Mucosa of descending colon (tissue), 3 donors: ENCODE measurements at places on chromosomes 3 and 15. TPM values are rescaled to one million over a fixed set of nuclear protein-coding genes. Genes with fewer than 3 reads are reported as not detected.

The GTF2E1 gene
- 12.0 TPM for total RNA-seq

The CFAP92 gene
- total RNA-seq, result 1.5 TPM

The TIGIT gene
- total RNA-seq, result 0.54 TPM

The OR5K2 gene
- not detected for total RNA-seq

The WDR93 gene
- total RNA-seq, result not detected

The ZPLD1 gene
- not detected for total RNA-seq

DNA sequence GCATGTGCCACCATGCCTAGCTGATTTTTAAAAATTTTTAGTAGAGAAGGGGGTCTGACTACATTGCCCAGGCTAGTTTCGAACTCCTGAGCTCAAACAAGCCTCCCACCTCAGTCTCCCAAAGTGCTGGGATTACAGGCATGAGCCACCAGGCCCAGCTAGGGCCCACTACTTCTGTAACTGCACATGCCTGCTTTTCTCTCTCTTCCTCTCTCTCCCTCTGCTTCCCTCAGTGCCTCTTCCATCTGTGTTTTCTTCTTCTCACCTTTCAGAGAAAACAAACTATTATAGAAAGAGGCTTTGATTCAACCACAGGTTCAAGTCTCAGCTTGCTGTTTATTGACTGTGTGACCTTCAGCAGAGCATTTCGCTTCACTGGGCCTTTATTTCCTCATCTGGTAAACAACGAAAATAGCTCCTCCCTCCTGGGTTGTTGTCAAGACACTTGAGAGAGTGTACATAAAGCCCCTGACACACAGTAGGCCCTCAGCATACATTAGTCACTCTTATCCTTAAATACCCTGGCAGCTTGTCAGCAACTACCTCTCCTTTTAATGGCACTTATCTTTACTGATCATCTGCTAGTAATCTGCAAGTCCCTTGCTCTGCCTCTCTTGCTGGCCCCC, 10.2 kb downstream of the TADA3 start:
- no peak for DNase-seq

- DNase-seq, result no peak
Measured at GRCh38 chr3:43997316-43997715, 244.4 kb upstream of the TOPAZ1 start.

GRCh38 chr15:64443747-64444621, 16.4 kb upstream of the ZNF609 start:
- DNase-seq, result no peak

- no peak for DNase-seq
Measured at GRCh38 chr3:65539616-65540015, 499.1 kb downstream of the MAGI1 start.

DNA sequence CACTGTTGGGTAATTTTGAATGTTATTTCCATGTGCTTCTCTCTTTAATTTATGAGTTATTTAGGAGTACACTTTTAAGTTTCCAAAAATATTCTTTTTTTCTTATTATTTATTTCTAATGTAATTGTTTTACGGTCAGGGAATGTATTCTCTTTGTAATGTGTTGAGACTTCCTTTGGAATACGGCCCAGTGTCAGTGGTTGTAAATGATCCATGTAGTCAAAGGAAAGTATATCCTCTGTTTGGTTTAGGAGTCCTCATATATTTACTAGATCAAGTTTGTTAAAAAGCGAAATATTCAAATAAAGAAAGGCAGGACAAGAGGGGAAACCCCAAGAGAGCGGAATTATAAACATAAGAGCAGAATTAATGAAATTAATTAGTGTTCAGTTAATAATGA, 49.0 kb upstream of the ADGRG7 start:
- no peak for DNase-seq

DNA sequence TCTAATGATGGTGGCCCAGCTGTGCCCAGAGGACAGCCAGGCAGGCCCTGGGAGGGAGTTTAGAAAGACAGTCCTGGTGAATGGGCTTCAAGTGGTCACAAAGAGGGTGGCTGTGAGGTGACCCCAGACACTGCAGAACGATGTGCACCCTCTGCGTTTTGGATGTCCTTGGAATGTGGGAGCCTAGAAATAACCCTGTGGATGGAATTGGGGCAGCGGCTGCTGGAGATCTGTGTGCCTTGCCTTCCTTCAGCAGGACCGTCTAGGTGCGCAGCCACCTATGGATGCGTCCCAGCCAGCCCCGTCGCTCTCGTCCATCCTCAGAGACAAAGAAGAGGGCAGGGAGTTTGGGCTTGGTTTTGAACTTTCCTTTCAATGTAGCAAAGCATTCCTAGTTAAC, 46.5 kb downstream of the KLHL25 start:
- no peak for DNase-seq

DNA sequence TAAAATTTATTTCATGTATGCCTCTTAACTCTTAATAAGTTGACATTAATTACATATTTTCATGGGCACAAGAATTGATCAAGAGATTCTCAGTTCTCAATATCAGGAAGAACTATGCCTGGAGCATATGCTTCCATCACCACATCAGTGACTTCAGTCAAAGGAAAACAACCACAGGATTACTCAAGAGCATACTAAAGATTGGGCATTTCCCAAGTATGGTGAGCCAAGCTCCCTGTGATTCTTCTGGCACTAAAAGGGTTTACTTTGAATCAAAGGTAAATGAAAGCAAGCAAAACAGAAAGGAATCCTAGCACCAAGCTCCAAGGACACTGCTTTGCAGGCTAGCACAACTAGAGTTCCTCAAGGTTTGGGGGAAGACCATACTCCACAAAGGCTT, 44.6 kb downstream of the FMN1 start:
- DNase-seq, result no peak

- DNase-seq, result no peak
Measured at GRCh38 chr3:185371306-185372074, 8.6 kb downstream of the MAP3K13 start.

- no peak for DNase-seq
Measured at GRCh38 chr3:49899815-49900214, 3.9 kb downstream of the MST1R start.

DNA sequence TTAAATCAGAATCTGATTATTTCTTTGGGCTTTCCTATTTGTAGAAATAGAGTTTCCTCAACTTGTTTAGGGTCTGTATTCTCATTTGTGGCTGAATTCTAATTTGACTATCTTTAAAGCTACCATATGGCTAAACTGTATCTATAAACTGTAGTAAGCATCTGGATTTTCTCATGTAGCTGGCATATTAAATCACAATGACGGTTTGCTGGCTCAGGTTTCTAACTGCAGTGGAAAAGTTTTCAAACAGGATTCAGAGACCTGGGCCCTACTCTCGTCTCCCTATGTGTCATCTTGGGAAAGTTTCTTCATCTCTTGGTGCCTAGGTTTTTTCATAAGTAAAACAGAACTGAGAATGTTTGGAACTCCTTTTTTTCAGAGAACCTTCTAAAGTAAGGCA, 68.3 kb downstream of the GALK2 start:
- no peak for DNase-seq

GRCh38 chr3:66403323-66403990, 97.4 kb downstream of the LRIG1 start:
- DNase-seq, result no peak

DNA sequence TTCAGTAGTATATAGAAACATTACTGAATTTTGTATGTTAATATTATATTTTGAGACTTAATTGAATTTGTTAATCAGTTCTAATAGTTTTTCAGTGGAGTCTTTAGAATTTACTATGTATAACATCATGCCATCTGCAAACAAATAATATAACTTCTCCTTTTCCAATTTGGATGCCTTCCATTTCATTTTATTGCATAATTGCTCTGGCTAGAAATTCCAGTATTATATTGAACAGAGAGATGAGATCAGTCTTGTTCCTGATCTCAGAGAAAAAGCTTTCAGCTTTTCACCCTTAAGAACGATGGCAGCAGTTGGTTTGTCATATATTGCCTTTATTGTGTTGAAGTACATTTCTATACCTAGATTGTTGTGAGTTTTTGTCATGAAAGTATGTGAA, 40.4 kb downstream of the OR4F15 start:
- DNase-seq, result no peak

GRCh38 chr15:73978896-73979295, 13.2 kb downstream of the STOML1 start:
- DNase-seq, result no peak

- peak; percentile 37 for DNase-seq
Measured at GRCh38 chr15:88627463-88627862, 6.3 kb downstream of the AEN start.

DNA sequence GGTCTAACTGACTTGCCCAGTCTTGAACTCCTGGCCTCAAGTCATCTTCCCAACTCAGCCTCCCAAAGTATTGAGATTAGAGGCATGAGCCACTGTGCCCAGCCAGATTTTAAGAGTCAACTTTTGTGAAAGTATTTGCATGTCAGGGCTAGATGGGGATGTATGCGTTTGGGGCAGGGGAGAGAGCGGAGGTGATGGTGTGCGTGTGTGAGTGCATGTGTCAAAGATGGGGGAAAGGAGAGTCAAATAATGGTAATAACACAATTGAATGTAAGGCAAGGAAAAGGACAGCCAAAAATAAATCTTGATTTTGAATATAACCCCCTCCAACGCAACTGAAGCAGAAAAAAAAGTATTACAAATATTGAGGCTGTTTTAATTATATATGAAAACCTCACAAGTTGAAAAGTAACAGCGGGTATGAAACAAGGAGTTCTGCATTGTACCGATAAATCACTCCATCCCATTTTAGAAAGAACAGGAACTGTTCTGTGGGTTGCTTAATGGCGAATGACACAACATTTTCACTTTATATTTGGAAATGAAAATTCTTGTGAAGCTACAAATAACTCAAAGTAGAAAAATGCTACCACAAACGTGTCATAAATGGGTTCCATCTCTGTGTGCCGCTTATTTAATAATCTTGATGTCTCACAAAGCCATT, 29.9 kb upstream of the LDHAL6B start:
- DNase-seq, result no peak

GRCh38 chr3:114799816-114800215, 347.3 kb downstream of the ZBTB20 start:
- DNase-seq, result no peak

GRCh38 chr15:69576948-69577351, 124.3 kb downstream of the RPLP1 start:
- DNase-seq, result peak; percentile 48

GRCh38 chr3:125359700-125360099, 15.4 kb downstream of the ZNF148 start:
- no peak for DNase-seq

DNA sequence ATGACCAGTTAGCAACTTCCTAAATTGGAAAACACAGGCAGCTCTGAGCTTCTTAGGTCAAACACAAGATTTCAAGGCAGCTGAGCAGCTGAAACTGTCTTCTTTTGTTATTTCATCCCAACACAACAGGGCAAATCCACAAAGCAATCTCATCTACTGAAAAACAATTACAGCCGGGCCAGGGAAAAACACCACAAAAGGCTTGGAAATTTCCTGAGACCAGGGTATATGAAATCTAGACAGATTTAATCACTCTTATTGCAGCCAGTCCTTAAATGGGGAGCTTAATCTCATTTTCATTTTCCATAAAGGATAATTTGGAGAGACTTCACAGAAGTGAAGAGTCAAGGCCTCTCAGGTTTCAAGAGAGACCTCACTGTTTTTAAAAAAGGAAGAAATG, 181.8 kb downstream of the SSR3 start:
- no peak for DNase-seq
